Osteoblast (primary cell): ENCODE measurements at places on chromosomes 3 and 15. TPM values are rescaled to one million over a fixed set of nuclear protein-coding genes. Genes with fewer than 3 reads are reported as not detected.

DNA sequence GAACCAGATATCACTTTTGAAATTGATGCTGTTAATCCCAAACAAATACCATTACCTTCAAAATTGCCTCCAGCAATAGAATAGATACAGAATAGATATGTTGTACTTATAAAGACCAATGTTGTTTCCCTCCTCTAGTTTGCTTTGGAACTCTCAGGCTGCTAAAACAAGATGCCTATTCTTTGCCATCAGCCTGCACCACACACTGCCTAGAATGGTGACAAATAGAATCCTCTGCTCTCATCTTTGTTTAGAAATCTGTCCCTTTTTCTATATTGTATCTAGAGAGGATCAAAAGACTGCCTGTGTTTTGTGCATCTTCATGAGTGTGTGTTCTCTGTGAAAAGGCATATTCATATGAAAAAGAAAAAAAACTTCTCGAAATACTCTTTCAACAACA lies 349.2 kb upstream of the CCDC54 start:
- no peaks in the 10 kb centered on the region for H3K4me1 ChIP-seq
- no peak for DNase-seq
- no peaks in the 10 kb centered on the region for H3K27me3 ChIP-seq
- no peaks in the 10 kb centered on the region for H3K36me3 ChIP-seq
- H3K4me3 ChIP-seq = no peak overlapping the region

DNA sequence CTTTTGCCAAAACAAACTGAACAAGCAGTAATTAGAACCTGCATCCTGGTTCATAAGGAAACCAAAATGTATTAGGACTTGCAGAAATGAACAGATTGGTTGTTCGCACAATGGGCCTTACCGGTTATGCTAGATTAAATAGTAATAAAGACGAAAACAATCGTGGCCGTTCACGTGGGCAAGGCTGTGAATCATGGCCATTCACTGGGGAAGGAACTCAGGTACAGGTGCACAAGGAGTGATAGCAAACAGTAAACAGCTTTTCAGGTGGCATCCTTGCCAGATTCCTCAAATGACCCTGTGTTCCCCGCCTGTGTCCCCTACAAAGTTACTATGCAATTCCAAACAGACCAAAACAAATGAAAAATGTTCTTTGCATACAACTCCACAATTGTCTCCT lies 8.2 kb downstream of the LRIG1 start:
- no peak for DNase-seq
- H3K4me3 ChIP-seq = no peak overlapping the region
- no peaks in the 10 kb centered on the region for H3K4me1 ChIP-seq
- H3K27ac ChIP-seq = no peak overlapping the region
- H3K27me3 ChIP-seq = peaks cover 4% of the 10 kb centered on the region
- H3K36me3 ChIP-seq = no peaks in the 10 kb centered on the region

- H3K4me3 ChIP-seq = no peak overlapping the region
- no peak for DNase-seq
- peak overlapping the region; percentile 13 for H3K27ac ChIP-seq
- peaks cover 26% of the 10 kb centered on the region for H3K36me3 ChIP-seq
- H3K27me3 ChIP-seq = no peaks in the 10 kb centered on the region
- H3K4me1 ChIP-seq = peaks cover 15% of the 10 kb centered on the region
Measured at GRCh38 chr15:25378501-25378901, 60.3 kb downstream of the UBE3A start.

DNA sequence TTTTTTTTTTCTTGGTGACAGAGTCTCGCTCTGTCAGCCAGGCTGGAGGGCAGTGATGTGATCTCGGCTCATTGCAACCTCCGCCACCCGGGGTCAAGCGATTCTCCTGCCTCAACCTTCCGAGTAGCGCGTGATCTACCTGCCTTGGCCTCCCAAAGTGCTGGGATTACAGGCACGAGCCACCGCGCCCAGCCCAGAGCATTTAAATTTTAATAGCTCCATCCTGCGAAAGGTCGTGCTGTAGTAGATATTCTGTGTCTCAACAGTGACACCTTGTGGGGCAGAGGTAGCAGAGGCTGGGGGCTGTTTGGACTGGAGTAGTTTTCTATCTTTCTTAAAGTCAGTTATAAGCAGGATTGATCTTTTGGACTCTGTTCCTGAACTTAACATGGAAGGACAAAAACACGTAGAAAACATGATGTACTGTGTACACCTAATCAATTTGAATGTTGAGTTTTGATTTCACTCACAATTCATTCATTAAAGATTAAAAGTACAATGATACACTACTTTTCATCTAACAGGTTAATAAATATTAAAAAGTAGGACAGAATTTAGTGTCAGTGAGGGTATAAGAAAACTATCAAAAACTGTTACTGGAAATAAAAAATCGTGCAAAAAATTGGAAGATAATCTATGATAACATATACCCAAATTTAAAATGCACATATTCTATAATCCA lies 11.0 kb upstream of the PDCD6IP start:
- H3K27ac ChIP-seq = no peak overlapping the region
- no peak for DNase-seq
- H3K27me3 ChIP-seq = peaks cover 2% of the 10 kb centered on the region
- H3K4me1 ChIP-seq = peaks cover 4% of the 10 kb centered on the region
- H3K36me3 ChIP-seq = no peaks in the 10 kb centered on the region

The PTH1R gene
- 0.29 and 0.36 TPM in 2 replicates for total RNA-seq

The REC114 gene
- total RNA-seq = not detected in 2 replicates

The PATL2 gene
- total RNA-seq = 1.8 and 2.7 TPM in 2 replicates

GRCh38 chr15:25136119-25136518 lies 181.3 kb downstream of the SNRPN start:
- DNase-seq = no peak
- H3K27me3 ChIP-seq = no peaks in the 10 kb centered on the region
- H3K36me3 ChIP-seq = no peaks in the 10 kb centered on the region

The TRAT1 gene
- not detected in 2 replicates for total RNA-seq

DNA sequence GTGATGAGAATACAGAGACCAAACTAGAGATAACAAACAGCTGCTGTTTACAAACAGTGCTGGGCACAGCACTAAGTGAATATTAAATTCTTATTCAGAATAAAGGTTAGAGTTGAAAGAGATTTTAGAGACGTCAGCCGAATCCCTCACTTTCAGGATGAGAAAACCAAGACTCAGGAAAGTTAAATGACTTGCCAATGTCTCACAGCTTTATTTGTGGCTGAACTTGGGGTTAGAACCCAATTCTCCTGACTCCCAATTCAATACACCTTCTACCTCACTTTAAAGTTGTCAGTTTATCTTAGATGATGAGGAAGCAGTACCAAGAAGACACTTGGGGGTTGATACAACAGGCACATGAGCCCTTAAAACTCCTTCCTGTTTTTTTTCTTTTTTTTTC lies 180.9 kb downstream of the GAP43 start:
- H3K4me1 ChIP-seq = peaks cover 55% of the 10 kb centered on the region
- DNase-seq = no peak
- no peaks in the 10 kb centered on the region for H3K27me3 ChIP-seq

The ABHD14A gene
- 16.5 and 18.8 TPM in 2 replicates for total RNA-seq
